Colonic mucosa (tissue), 4 donors: ENCODE measurements at places on chromosomes 13 and 19. TPM values are rescaled to one million over a fixed set of nuclear protein-coding genes. Genes with fewer than 3 reads are reported as not detected.

PDE4C gene
- total RNA-seq = 2.1 TPM

PGLYRP2 gene
- total RNA-seq = not detected

ZNF506 gene
- total RNA-seq = 18.7 TPM

ACP5 gene
- total RNA-seq = 11.3 TPM

FBXO17 gene
- total RNA-seq = 1.7 TPM

PSG7 gene
- not detected for total RNA-seq

ZNF428 gene
- total RNA-seq = 27.4 TPM

IGSF23 gene
- total RNA-seq = not detected

ARHGEF7 gene
- 50.7 TPM for total RNA-seq

ZNF146 gene
- 45.2 TPM for total RNA-seq

C1QTNF9B gene
- total RNA-seq = 0.27 TPM

ZNF534 gene
- total RNA-seq = 0.12 TPM

CHST8 gene
- not detected for total RNA-seq

TNNT1 gene
- total RNA-seq = 2.1 TPM

SPRY2 gene
- 83.3 TPM for total RNA-seq

ZNF560 gene
- total RNA-seq = not detected

ZNF709 gene
- 2.0 TPM for total RNA-seq

CNOT3 gene
- total RNA-seq = 57.3 TPM

FCGBP gene
- total RNA-seq = 2,896 TPM

METTL21C gene
- not detected for total RNA-seq

OR7A5 gene
- total RNA-seq = not detected

WDR88 gene
- total RNA-seq = not detected

PPP5C gene
- total RNA-seq = 46.0 TPM

ADGRE2 gene
- 1.3 TPM for total RNA-seq

KLF2 gene
- total RNA-seq = 12.9 TPM

RFPL4A gene
- total RNA-seq = not detected

SRRM5 gene
- 0.42 TPM for total RNA-seq

KIRREL2 gene
- not detected for total RNA-seq

FFAR2 gene
- 0.82 TPM for total RNA-seq

VAV1 gene
- 6.0 TPM for total RNA-seq

MBD3L3 gene
- not detected for total RNA-seq

ACP7 gene
- total RNA-seq = not detected

FAM124A gene
- 2.0 TPM for total RNA-seq

GRIK5 gene
- 2.3 TPM for total RNA-seq

ZNF544 gene
- total RNA-seq = 29.6 TPM

RFPL4AL1 gene
- total RNA-seq = not detected

MICOS13 gene
- total RNA-seq = 88.0 TPM

CYP4F12 gene
- total RNA-seq = 87.0 TPM
